H1 (cell line): ENCODE measurements at places on chromosomes 13 and 19.

GRCh38 chr13:102355251-102355650 lies 46.6 kb downstream of the FGF14 start:
- DNase-seq = no peak

DNA sequence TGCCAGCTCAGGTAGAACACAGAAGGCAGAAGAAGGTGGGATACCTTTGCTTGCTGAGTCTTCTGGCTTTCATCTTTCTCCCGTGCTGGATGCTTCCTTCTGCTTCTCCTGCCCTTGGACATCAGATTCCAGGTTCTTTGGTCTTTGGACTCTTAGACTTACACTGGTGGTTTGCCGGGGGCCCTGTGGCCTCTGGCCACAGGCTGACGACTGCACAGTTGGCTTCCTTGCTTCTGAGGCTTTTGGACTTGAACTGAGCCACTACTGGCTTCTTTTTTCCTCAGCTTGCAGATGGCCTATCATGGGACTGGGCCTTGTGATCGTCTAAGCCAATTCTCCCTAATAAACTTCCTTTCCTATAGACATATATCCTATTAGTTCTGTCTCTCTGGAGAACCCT lies 19.8 kb upstream of the ZNF331 start:
- DNase-seq = no peak

GRCh38 chr13:42380420-42381164 lies 108.6 kb downstream of the AKAP11 start:
- DNase-seq = no peak

GRCh38 chr19:12681074-12681987 lies at the start of gene DHPS:
Gene DHPS (minus strand): TSS chr19:12681880. CDS start chr19:12681766, 114 bp downstream.
- peak; percentile 96 for DNase-seq

GRCh38 chr19:6048793-6049405 lies 61.4 kb downstream of the RFX2 start:
- no peak for DNase-seq
